Testis (tissue), 5 donors: ENCODE measurements at places on chromosomes 7 and 10. TPM values are rescaled to one million over a fixed set of nuclear protein-coding genes. Genes with fewer than 3 reads are reported as not detected.

Gene ZNF239
- 10.9 TPM for total RNA-seq

Gene CTAGE8
- 4.4 TPM for total RNA-seq

Gene GPR85
- 5.4 TPM for total RNA-seq

Gene GPR146
- total RNA-seq: 14.2 TPM
